Mammary epithelial cell (primary cell): ENCODE measurements at places on chromosomes 1 and 21. TPM values are rescaled to one million over a fixed set of nuclear protein-coding genes. Genes with fewer than 3 reads are reported as not detected.

SPATA45 gene
- total RNA-seq, result not detected in 2 replicates

VAV3 gene
- 0.35 and 2.1 TPM in 2 replicates for total RNA-seq

CD48 gene
- total RNA-seq, result not detected

GRCh38 chr1:37673920-37674319 lies 18.4 kb upstream of the CDCA8 start:
- no peak for DNase-seq

IFNLR1 gene
- total RNA-seq, result 7.8 TPM

GRCh38 chr1:195970209-195970608 lies 638.0 kb downstream of the KCNT2 start:
- no peak for DNase-seq

DNA sequence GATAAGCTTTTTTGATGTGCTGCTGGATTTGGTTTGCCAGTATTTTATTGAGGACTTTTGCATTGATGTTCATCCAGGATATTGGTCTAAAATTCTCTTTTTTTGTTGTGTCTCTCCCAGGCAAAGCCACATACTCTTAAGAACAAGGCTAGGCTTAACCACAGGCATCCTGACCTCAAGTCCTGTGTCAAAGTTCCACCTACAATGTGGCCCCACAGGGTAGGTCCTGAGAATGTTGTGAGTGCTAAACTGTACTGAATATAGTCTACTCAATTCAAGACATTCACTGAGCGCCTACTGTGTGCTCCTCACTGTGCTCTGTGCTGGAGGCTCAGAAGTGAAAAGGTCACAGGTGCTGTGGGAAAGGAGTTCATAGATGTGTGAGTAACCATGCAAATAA lies 20.6 kb downstream of the DDAH1 start:
- DNase-seq, result no peak

DNA sequence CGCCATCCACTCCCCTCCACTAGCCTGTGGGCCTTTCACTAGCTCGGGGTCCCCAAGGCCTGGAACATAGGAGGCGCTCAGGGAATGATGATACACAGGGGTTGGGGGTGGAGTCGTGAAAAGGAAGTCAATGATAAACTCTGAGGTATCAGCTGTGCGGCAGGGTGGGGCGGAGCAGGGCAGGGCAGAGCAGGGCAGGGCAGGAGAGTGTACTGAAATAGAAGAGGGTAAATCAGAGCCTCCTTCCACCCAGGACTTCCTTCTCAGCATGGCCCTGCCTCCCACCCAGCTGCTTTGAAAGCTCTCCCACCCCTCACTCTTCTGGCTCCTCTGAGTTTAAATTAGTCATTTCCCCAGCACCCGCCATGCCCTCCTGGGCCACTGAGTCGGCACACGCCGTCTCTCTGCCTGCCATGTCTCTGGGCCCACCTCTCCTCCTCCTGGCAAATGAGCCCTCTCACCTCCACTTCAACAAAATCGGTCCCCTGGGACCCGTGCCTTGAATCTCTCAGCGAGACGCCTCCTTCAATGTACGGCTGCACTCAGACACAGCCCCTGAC lies 16.9 kb downstream of the CAPZB start:
- DNase-seq, result no peak

S100A3 gene
- 47.4 and 58.6 TPM in 2 replicates for total RNA-seq

GRCh38 chr1:110509655-110510054 lies 9.3 kb downstream of the KCNA10 start:
- no peak for DNase-seq

GJA8 gene
- total RNA-seq, result not detected

DNA sequence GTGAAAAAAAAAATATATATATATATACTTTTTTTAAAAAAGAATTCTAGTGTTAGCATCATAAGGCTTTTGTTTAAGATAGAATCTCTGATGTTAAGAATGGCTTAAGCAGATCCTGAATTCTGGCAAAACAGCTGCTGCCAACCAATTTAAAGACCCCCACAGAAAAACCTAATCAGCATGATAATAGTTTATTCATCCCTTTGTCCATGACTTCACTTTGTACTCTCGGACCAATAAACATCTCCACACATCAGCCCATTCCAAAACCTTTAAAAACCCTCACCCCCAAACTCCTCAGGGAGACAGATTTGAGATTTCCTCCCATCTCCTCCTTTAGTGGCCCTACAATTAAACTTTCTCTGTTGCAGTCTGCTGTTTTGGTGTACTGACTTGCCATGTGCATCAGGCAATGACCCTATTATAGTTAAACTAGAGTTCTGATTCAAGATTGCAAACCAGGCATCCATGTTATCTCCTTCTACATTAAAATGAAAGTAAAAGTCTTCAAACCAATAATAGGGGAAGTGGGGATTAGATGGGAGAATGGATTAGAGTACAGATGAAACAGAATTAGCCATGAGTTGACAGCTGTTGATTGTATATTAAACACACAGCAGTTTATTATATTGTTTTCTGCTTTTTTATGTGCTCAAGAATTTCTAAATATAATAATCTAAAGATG lies 9.8 kb upstream of the PHTF1 start:
- DNase-seq, result no peak

KCNJ10 gene
- total RNA-seq, result not detected in 2 replicates

DNA sequence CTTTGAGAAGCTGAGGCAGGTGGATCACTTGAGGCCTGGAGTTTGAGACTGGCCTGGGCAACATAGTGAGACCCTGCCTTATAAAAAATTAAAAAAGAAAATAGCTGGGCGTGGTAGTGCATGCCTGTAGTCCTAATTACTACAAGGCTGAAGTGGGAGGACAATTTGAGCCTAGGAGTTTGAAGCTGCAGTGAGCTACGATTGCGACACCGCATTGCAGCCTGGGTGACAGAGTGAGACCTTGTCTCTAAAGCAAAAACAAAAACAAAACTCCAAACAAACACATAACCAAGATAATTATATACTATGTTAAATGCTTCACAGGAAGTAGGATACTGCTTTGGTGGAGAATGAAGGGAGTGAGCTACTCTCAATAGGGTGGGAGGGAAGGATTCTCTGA lies 5.4 kb upstream of the PAFAH2 start:
- no peak for DNase-seq

LHX8 gene
- not detected for total RNA-seq

GRCh38 chr1:29202584-29203340 lies 21.1 kb upstream of the SRSF4 start:
- peak; percentile 94 for DNase-seq

GRCh38 chr1:200376528-200376927 lies 33.3 kb downstream of the ZNF281 start:
- DNase-seq, result peak; percentile 74

DNA sequence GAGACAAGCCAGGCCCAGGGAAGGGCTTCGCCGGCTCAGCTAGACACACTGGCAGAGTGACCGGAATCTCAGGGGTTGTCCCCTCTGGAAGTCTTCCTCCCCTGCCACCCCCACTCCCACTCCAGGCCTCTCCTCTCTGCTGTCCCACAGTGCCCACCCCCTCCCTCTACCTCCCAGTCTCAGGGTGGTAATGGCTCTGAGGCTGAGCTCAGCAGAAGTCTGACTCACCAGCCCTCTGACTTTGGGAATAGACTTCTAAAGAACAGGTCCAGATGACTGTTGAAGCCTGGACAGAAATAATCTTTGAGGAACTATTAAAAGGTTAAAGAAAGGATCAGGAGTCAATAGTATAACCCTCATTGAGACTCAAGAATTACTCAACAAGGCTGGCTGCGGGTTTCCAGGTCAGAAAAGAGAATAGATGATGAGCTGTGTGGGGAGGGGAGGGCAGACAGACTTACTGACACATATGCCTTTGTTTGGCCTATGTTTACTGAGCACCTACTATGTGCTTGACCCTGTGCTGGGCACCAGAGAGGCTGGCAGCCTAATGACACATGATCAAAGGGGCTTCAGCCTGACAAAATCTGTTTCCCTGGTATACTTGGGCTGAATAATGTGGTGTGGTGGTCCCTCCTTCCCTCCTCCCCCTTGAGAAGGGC lies 8.2 kb downstream of the HCRTR1 start:
- peak; percentile 28 for DNase-seq

CAMTA1 gene
- 49.5 TPM for total RNA-seq

DNA sequence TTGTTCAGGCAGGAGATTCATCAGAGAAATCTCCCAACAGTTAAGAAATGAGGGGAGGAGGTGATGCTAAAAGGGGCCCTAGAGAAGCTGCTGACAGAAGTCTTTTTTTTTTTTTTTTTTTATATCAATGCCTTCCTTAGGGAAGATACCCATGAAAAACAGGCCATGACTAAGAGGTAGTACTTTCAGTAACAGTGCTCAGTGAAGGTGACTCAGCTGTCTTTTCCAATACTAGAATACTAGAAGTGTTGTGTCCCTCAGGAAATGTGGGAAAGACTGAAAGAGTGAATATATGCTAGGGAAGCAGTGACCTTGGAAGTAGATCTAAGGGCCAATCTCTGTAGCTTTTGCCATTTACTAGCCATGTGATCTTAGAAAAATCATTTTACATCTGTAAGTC lies 52.4 kb upstream of the SLFNL1 start:
- peak; percentile 72 for DNase-seq

TBX19 gene
- 0.68 and 1.1 TPM in 2 replicates for total RNA-seq

OR2L3 gene
- 0.17 TPM for total RNA-seq

- no peak for DNase-seq
Observed at GRCh38 chr1:222732216-222733159, 4.5 kb upstream of the FAM177B start.

DNA sequence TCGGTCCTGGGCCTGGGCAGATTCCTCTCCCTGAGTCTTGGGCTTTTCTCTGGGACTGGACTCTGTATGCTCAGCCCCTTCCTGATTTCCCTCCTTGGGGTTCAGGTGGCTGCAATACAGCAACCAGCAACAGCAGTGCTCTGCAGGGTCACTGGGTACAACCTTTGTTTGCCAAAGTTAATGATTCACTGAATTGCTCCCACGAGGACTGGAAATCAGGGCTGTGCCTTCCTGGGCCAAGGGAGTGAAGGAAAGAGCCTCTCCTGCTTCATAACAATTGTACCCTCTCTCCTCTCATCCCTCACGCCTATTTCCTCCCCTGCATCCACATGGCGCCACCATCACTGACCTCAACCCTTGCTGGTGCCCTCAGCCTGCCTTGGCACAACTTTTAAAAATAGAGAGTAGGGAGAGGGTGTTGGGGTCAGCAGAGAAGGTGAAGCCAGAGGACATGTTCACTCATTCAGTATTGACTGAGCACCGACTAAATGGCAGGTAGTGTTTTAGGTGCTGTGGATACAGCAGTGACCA lies 52.8 kb upstream of the GOLT1A start:
- DNase-seq, result no peak

GRCh38 chr1:6384962-6385361 lies 8.6 kb downstream of the ACOT7 start:
- peak; percentile 37 for DNase-seq

DNA sequence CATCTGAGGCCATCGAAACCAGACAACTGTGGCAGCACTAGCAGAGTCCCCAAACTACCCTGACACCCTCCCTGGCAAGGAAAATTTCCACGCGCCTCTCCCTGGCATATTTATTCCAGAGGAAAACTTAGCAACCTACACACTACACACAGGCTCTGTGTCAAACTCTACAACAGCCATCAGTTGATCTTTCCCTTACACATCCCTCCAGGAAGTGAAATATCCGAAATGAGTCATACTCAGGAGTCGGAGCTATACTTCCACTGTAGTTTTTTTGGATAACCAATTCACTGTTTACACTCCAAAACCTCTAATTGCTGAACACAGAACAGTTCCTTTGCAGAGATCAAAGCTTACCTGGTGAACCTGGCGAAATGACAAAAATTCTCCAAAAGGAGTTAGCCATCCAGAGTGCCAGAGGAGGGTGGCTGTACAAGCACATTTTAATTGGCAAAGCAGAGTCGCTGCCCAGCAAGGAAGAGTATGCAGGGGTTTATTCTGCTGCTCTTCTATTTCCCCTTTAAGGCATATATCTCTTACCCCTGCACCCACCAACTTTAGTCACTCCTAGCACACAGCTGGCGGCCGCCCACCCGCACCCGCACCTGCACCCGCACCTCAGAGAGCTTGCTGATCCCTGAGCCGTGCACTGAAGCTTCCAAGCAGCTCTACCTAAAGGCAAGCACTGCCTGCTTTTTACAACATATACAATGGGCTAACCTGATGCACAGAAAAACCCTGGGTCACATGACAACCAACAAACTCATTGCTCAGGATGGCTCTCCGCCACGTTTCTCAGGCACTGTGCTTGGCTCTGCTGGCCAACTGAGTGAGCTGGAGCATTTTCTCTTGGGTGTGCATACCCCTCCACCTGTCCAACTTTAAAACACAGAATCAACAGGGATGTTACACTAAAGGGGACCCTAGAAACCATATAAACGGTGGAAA lies 54.9 kb downstream of the CAPZB start:
- peak; percentile 59 for DNase-seq

DNA sequence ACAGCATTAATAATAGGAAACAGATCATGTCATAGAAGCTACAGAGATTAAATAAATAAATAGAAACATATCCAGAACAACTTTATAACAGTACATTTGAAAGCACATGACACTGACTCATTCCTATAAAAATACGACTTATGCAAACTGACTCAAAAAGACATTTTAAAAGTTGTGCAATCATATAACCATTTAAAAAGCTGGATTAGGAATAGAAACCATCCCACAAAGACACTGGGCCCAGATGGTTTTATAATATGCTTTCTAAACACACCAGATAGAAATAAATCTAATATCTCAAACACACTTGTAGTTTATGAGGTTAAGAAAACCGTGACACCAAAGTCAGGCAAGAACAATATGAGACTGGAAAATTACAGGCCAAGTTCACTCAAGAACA lies 47.6 kb downstream of the MATN1 start:
- DNase-seq, result peak; percentile 71

DNA sequence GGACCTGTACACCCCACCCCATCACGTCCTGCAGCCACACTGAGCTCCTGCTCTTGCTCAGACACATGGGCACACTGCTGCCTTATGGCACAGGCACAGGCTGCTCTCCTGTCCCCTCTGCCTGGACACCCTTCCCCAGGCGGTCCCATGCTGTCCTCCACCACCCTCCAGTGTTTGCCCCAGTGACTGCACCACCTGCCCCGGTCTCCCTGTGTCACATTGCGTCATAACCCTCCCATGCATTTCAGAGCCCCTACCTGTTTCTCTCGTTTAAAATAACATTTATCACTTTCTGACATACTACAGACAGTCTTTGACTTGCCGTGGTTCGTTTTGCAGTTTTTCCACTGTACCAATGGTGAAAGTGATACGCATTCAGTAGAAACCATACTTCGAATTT lies 159.2 kb downstream of the CAMTA1 start:
- no peak for DNase-seq

HSPG2 gene
- 207 TPM for total RNA-seq

DNA sequence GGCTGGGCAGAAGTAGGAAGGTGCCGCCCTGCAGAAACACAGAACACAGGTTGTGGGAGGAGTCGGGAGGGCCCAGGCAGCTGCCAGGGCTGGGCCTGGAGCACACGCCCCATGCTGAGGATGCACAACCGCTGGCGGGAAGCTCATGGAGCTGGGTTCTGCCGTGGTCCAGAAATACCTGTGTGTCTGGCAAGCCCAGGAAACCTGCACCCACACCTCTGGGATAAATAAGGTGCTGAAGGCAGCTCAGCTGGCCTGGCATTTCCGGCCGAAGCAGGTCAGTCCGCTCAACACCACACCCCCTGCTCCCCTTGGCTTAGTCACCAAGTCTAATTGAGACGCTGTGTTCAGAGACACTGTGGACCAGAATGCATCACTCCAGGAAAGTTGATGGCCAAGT lies 32.1 kb downstream of the CTNNBIP1 start:
- DNase-seq, result peak; percentile 81

- no peak for DNase-seq
Observed at GRCh38 chr1:226400519-226401354, 7.2 kb downstream of the PARP1 start.

- DNase-seq, result no peak
Observed at GRCh38 chr1:225500624-225501192, 72.9 kb upstream of the LBR start.
